ENCODE measurements at places on chromosomes 5 and 9.

- no peak for DNase-seq
These were observed 168.0 kb downstream of the GAPVD1 start for GRCh38 chr9:125429476-125430160.

- no peak for DNase-seq
These were observed 71.2 kb downstream of the CFAP77 start for GRCh38 chr9:132481053-132481849.

GRCh38 chr9:77531400-77531799 is 116.7 kb downstream of the GNA14 start:
- DNase-seq, result no peak

- DNase-seq, result no peak
These were observed 85.4 kb downstream of the NTRK2 start for GRCh38 chr9:84754881-84755280.

- no peak for DNase-seq
These were observed 21.1 kb upstream of the IGFBPL1 start for GRCh38 chr9:38445154-38446043.

DNA sequence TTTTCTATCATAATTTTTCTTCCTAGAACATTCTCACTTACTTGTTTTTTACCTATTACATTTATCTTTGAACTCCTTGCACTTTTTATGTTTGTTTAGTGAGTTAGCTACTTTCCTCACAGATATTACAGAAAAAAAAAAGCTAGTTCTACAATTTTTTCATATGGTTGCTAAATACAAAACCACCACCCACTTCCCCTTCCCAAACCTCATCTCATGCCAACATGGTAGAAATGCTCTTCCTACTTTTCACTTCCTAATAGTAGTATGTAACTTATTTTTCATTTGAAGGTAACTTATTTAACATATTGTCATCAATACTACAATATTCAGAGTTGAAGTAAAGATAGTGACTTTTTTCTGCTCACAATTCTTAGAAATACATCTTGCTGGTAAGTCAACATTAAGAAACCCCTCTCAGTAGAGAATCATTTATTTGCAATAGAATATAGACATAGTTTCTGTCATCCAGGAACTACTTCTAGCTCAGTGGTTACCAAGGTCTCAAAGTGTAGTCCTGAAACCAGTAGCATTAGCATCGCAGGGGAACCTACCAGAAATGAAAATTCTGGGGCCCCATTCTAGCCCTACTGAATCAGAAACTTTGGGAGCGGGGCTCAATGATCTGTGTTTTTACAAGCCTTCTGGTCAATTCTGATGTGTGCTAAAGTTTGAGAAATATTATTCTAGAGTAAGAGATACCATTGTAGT is 1124.6 kb downstream of the DTWD2 start:
- no peak for DNase-seq

DNA sequence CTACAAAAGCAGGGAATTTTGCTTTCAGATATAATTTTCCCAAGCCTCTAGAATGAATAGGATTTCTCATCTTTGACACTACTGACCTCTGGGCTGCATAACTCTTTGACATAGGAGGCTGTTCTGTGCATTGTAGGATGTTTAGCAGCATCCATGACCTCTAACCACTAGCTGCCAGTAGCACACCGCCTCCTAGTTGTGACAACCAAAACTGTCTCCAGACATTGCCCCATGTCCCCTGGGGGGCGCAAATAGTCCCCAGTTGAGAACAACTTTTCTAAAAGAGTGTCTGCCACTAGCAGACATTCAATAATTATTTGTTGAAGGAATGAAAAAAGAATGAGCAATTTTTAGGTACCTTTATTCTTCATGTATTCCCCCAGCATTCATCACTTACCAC is 51.8 kb downstream of the POU4F3 start:
- no peak for DNase-seq

DNA sequence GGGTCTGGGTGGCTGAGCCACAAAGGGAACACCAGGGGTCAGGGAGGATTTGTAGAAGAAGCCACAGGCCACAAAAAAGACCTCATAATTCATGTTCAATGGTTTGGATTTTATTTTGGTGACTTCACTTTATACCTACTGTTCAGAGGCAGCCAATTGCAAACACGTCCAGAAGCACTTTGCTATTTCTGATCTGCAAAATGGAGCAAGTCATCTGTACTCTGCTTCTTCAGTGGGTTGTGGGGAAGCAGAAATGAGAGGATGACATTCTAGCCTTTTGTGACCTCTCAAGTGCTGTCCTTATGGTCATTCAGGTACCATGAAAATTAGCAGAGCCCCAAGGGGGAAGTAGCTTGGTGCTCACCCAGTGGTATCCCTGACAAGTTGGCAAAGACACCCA is 2.5 kb upstream of the KCNIP1 start:
- no peak for DNase-seq

DNA sequence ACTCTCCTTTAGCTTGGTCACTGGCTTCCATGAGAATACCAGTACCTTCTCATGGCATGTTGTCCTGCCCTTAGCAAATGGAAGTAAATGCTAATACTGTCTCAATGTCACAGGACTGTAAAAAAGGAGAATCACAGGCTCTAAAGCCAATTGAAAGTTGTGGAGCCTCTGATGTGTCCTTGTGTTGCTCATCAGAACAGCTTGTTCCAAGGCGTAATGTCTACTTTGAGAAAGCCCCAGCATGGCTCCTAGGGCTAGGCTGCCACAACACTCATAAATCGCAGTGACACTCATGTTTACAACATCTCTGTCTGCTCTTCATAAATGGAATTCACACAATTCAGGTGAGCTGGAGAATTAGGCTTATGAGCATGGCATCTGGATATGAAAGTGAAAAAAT is 94.9 kb downstream of the ACTL7B start:
- DNase-seq, result no peak

DNA sequence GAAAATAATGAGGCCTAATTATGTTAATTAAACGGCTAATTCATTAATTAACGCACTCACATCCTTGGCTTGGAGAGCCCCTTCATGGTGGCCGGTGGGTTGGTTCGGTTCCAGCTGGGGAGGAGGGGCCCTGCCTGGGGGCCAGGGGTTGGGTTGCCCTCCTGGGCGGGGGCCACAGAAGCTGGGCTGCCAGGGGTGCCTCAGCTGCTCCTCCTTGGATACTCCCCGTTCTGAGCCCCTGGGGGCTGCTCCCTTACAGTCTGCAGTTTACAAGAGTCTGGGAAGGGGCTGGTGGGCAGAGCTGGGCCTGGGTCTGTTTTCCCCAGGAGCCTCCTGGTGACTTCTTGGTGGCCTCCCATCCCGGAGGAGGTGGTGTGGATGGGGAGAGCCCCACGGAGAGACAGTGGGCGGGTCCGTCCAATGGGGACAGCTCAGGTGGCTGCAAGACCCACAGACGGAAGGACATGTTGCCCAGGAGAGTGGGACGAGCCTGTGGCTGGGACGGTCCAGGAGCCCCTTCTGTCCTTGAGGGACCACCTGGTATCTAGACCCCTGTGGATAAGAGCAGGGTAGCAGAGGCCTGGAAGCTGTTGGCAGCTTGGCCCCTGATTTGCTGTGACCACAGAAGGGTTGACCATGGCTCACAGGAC is 277.5 kb downstream of the PBX3 start:
- DNase-seq, result no peak

GRCh38 chr9:116673375-116673774 is 13.7 kb upstream of the TRIM32 start:
- DNase-seq, result no peak

DNA sequence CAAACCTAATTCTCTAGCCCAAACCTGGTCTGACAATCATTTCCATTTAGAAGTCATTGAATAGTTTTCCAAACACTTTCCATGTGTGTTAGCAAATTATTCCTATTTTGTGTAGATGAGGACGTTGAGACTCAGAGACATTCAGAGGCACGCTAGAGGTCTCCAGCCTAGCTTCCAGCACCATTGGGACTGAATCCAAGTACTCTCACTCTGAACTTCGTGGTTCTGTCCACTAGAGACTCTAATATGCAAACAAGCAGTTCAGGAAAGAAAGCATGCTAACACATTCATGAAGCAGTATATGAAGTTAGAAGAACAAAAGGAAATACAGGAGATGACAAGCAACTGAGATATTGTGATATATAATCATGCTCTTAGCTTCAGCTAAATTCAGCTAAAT is 354.8 kb downstream of the NTRK2 start:
- no peak for DNase-seq

GRCh38 chr5:17187786-17188170 is 29.7 kb upstream of the BASP1 start:
- no peak for DNase-seq

Measured in IMR-90 (cell line).